Upper lobe of left lung (tissue), 6 donors: ENCODE measurements at places on chromosomes 2 and 18.

DNA sequence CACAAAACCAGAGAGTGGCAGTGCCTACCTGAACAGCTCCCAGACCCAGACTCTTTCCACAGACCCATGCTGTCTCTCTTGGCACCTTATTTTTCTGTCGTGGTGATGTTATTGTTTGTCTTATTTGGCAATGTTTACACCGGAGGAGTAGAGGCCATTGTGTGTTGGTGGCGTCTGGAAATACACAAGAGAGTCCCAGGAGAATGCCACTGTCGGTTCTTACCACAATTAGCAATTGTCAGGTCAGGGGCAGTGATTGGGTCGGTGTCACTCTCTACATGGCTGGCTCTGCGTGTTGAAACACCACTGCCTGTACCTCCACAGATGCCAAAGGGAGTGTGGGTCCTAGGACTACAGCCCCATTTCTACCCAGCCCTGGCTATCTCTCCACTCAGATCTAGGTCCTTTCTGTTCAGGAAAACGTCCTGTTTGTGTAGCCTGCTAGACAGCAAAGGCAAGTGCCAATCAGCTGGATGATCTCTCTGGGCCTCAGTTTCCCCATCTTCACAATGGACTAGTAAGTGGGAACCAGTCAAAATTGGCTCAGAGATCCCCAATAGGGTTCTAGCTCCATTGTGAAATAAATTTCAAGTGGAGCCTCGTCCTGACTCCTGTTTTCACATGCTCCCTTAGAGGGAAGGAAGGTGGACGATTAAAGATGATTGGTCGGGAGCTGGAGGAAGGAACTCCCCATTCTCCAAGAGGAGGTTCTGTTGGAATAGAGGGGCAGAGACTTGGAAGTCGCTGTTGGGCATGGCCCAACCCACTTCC is 17.0 kb downstream of the EPAS1 start:
- H3K4me1 ChIP-seq: peaks cover 88% of the 10 kb centered on the region
- no peak for DNase-seq
- peak overlapping the region; percentile 2 for H3K4me3 ChIP-seq
- H3K36me3 ChIP-seq: peaks cover 8% of the 10 kb centered on the region
- H3K27ac ChIP-seq: peak overlapping the region; percentile 98
- H3K27me3 ChIP-seq: no peaks in the 10 kb centered on the region

DNA sequence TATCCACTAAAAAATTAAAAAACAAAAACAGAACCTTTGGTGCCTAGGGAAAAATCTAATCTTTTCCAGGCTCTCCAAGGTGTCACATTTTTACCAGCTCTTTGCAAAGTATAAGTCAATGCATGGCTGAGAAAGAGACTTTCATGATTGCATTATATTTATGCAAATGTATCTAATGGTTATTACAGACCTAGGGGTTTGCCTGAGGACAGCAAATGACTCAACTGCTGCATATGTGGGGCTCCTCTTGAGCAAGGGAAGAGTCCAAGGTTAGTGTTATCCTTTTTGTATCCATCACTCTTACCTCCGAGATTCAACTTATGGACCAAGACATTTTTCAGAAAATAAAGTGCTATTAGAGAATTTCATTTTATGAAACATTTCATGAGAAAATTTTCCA is 33.9 kb upstream of the RMP24 start:
- no peak overlapping the region for H3K4me3 ChIP-seq
- peaks cover 2% of the 10 kb centered on the region for H3K4me1 ChIP-seq
- no peaks in the 10 kb centered on the region for H3K36me3 ChIP-seq
- no peak for DNase-seq
- no peaks in the 10 kb centered on the region for H3K27me3 ChIP-seq

DNA sequence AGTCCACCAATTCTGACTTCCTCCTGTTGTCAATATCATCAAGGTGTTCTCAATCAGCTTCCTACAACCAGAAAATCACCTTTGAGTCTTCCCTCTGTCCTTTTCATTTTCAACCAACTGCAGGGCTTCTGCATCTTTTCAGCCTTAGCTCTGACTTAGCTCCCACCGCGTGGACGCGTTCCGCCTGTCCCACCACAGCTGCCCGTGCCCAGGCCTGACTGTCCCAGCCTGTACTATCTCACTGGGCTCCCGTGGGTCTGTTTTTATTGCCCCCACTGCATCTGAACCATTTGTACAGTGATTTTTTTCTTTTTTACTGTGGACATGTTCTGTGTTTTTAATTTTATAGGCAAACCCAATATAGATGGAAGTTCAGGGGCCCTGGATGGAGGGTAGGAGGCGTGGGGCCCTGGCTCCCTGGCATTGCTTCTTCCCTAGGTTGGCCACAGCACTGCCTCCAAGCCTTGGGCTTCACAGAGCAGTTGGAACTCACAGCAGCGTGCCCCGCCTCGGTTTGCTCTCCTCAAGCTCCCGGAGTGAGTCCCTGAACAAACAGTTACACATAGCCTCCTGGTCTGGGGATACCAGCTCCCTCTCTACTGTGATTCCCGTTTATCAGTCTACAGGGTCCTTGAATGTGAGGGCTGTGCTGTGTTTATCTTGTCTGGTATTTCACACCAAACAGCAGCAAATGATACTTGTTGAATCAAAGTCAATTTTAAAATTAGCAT is 280.6 kb upstream of the PXDN start:
- H3K4me3 ChIP-seq: no peak overlapping the region
- no peak for DNase-seq
- no peaks in the 10 kb centered on the region for H3K27me3 ChIP-seq
- no peaks in the 10 kb centered on the region for H3K36me3 ChIP-seq

- no peaks in the 10 kb centered on the region for H3K27me3 ChIP-seq
- peak overlapping the region; percentile 78 for H3K27ac ChIP-seq
- H3K4me3 ChIP-seq: no peak overlapping the region
- no peaks in the 10 kb centered on the region for H3K36me3 ChIP-seq
- DNase-seq: no peak
- H3K4me1 ChIP-seq: peaks cover 68% of the 10 kb centered on the region
These were observed 12.6 kb downstream of the CYRIA start for GRCh38 chr2:16653083-16653375.

DNA sequence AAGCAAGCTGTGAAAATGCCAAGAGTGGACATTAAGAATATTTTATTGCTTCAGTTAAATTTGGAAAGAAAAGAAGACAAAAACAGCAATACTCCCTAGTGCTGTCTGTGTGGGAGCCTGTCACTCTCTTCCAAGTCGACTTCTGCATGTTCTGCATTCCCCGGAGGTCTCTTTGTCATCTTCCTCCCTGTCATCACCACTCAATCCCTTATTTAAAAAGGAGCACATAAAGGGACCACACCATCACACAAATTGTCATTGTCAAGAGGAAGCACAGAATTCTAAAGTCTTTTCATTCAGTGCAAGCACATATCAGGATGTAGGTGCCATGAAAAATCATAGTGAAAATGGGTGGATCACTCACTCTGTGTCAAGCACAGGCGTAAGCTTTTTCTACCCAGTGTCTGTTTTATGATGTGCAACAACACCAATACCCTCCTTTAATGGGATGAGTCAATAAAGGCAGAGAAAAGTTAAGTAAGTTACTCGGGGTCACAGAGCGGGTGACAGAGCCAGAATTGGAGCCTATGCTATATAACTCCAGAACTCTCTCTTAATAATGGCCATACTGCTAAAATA is 222.4 kb upstream of the HNMT start:
- DNase-seq: no peak
- no peaks in the 10 kb centered on the region for H3K4me1 ChIP-seq
- no peak overlapping the region for H3K4me3 ChIP-seq
- H3K36me3 ChIP-seq: no peaks in the 10 kb centered on the region

DNA sequence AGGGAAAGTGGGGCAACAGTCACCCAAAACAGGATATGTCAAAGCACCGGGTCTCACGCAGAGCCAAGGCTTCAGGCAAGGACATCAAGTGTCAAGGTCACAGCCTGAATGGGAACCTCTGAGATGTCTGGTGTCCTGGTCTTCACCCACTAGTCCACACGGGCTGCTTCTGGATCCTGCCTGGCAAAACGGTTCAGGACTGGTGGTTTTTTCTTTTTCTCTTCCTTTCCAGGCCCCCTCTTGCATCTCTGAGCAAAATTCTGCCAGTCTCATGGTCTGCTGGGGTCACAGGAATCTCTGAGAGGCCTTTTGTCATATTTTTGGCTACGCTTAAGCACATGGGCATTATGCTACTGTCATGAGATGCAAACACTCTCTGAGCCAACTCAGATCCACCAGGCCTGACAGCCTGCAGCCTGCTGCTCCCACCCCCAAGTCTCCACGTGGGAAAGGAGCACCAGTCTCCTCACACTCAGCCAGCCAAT is 518.2 kb upstream of the ZEB2 start:
- H3K4me1 ChIP-seq: no peaks in the 10 kb centered on the region
- peak overlapping the region; percentile 49 for H3K27ac ChIP-seq
- no peak overlapping the region for H3K4me3 ChIP-seq
- peak; percentile 10 for DNase-seq
- H3K27me3 ChIP-seq: no peaks in the 10 kb centered on the region
- no peaks in the 10 kb centered on the region for H3K36me3 ChIP-seq

DNA sequence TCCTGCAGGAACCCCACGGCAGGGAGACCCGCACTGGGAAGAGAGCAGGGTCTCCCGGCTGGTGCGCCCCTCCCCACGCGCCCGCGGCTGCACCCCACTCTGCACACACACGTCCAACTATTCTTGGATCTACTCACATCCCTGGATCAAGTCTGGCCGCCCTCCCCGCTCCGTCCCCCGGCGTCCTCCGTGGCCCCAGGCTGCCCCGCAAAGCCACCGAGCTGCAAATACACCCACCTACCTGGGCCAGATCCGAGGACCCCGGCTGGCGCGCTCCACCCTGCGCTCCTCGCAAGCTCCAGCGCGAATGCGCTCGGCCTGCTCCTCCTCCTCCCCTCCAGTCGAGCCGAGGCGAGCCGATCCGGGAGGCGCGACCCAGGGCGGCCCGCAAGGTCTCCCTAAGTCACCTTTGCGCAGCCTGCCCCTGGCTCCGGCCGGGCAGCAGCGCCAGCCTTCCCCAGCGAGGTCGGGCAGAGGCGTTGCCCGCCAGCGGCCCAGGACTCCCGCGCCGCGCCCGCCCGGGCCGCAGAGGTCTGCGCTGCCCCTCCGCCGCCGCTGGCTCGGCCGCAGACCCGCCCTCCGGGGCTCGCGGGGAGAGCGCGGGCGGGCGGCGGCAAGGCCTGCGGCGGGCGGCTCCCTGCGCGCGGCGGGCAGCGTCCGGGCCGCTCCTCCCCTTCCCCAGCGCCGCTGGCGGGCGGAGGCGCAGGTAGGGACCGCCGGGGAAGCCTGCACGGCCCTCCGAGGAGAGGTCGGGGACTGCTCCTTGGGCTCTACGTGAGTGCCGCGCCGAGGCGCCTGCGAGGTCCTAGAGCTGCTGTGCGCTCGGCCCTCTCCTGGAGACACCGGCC is 126.0 kb downstream of the OSBPL1A start:
- peak; percentile 79 for DNase-seq
- H3K4me3 ChIP-seq: peak overlapping the region; percentile 79
- no peaks in the 10 kb centered on the region for H3K36me3 ChIP-seq
- H3K27ac ChIP-seq: peak overlapping the region; percentile 87
- H3K4me1 ChIP-seq: peaks cover 19% of the 10 kb centered on the region
- H3K27me3 ChIP-seq: no peaks in the 10 kb centered on the region

DNA sequence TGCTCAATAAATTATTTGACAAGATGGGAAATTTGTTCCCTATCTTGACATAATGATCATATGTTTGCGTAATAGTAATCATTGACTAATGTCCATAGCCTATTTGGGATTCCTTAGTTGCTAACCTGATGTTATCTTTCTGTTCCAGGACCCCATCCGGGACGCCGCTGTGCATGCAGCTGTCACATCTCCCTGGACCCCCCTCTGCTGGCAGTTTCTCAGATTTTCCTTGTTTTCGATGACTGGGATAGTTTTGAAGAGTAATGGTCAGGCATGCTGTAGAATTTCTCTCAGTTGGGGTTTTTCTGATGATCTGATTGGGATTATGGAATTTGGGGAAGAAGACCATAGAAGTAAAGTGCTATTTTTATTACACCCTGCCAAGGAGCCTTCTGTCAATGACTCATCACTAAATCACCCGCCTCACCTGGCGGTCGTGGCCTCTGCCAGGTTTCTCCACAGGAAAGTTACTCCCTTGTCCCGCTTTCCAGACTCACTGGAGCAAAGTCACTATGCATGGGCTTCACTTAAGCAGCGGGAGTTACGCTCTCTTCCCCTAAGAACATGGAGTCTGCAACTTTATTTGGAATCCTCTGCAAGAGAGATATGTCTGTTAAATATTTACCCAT is 19.9 kb upstream of the TMEM18 start:
- no peaks in the 10 kb centered on the region for H3K4me1 ChIP-seq
- no peaks in the 10 kb centered on the region for H3K27me3 ChIP-seq
- H3K27ac ChIP-seq: no peak overlapping the region

DNA sequence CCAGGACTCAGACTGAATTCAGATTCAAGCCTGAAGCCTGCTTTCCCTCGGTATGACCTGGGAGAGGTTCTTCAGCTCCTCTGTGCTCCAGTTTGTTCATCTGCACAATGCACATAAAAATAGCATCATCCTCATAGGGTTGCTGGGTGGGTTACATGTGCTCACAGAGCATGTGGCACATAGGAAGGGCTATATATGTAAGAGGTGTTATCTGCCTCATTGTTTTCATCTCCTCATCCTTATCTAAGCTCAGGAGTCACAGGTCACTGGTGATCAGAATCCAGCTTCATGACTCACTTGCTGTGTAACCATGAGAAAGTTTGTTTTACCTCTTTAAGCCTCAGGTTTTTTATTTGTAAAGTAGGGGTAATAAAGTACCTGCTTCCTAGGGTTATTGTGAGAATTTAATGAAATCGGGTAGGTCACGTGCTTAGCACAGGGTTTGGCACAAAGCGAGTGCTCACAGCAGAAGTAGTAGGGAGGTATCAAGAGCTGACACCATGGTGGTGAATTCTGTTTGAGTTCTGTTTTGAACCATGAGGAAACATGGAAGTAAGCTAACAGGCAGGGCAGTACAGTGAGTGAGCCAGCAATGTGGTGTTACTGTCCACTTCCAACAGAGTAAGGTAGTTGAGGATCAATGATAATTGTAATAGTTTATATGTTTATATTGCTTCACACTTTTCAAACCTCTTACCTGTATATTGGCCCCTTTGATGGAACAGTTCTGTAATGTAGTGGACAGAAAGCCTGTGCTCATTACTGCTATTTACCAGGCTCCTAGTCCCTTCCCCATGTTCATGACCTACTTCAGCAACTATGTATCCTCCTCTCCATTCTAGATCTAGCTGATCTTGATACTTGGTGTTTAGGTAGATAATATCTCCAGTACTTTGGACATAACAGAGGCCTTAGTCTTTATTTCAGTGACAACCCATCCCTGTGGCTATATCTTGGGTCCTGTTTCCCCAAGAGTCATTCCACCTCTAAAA is 141.4 kb upstream of the LTBP1 start:
- DNase-seq: no peak
- H3K36me3 ChIP-seq: no peaks in the 10 kb centered on the region
- no peak overlapping the region for H3K27ac ChIP-seq
- H3K27me3 ChIP-seq: no peaks in the 10 kb centered on the region
- no peaks in the 10 kb centered on the region for H3K4me1 ChIP-seq

GRCh38 chr2:99975386-99975785 is 167.0 kb downstream of the AFF3 start:
- H3K27ac ChIP-seq: no peak overlapping the region
- H3K4me3 ChIP-seq: no peak overlapping the region
- H3K4me1 ChIP-seq: no peaks in the 10 kb centered on the region
- no peaks in the 10 kb centered on the region for H3K36me3 ChIP-seq
- H3K27me3 ChIP-seq: no peaks in the 10 kb centered on the region
